Activated naive CD4-positive, alpha-beta T cell (primary cell): ENCODE measurements at places on chromosomes 2 and 18.

DNA sequence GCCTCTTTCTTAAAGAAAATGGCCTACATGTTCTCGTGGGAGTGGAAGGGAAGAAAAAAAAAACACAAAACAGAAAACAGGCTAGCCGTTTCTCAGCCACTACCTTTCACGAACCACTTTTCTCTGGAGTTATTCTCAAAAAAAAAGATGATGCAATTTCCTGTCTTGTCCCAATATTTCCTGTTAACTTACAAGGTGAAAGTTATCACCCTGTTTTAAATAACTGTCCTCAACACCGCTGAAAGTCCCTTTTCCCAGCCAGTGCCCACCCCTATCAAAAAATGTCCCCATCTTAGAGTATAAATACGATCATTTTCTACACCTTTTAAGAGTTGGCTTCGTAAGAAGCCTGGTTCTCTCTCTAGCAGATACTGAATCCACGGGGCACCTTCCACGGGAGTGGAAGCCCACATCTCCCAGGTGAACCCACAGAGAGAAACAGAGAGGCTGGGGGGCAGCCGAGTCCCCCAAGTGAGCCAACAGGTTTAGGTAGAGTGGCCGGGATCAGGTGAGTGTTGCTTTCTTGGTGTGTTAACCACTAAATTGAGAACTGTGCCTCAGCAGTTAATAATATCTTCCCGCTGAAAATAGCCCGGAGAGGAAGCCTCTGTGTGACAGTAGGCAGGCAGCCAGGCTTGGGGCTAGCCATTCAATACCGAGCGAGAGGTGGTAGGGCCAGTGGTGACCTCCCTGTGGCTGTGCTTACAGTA, 15.9 kb downstream of the SMAD7 start:
- DNase-seq: no peak

DNA sequence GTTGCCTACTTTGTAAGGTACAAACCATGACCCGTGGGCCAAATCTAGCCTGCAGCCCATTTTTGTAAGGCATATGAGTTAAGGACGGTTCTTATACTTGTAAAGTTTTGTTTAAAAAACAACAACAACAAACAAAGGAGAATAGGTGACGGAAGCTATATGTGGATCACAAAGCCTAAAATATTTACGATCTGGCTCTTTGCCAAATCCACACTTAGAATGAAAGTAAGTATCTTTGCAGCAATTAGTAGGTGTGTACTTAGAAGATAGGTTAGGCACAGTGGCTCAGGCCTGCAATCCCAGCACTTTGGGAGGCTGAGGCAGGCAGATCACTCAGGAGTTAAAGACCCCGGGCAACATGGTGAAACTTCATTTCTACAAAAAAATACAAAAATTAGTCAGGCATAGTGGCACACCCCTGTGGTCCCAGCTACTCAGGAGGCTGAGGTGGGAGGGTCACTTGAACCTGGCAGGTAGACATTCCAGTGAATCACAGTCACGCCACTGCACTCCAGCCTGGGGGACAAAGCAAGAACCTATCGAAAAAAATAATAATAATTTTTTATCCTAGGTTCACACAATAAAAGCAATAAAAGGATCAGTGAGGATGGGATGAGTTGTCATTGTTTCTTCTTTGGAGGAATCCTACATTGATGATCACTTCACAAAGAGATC, 57.8 kb upstream of the CTAGE1 start:
- DNase-seq: no peak

- no peak for DNase-seq
These were observed 39.7 kb upstream of the SEMA4C start for GRCh38 chr2:96909611-96910021.

GRCh38 chr18:30439174-30439573, 603.4 kb downstream of the DSC3 start:
- no peak for DNase-seq

DNA sequence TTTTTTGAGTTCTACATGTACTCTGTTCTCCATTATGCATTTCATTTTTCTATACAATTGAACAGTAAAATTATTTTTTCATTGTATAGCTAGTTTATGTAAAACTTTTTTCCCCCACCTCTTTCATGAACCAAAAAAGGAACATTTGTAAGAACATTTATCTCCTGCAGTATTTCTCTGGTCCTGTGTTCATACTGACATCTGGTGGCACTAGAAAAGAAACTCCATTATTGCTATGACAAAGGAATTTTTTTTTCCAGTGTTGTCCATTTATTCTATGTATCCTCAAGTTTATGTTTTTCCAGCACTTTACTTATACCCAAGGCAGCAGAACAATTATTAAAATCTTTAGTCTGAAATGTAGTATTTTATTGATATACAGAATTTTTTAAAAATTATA, 27.4 kb upstream of the CHAC2 start:
- no peak for DNase-seq

- no peak for DNase-seq
These were observed 8.0 kb upstream of the COX7A2L start for GRCh38 chr2:42368817-42369531.

- no peak for DNase-seq
These were observed 141.0 kb upstream of the KCTD1 start for GRCh38 chr18:26689226-26689879.

DNA sequence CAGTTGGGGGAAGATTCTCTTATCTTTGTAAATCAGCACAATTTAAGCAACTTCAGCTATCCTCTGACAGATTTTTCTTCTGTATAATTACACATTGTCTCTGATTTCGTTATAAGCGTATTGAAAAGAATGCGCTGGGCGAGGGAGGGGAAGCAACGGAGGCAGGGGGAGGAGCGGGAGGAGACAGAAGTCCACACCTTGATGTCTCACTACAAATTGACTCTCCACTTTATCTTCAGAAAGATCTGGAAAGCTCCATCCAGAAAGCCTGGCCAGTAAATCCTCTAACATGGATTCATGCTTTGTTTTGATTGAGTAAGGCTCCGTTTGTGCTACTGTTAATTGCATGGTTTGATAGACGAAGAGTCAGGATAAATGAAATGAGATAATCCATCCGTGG, 76.6 kb downstream of the SMIM21 start:
- no peak for DNase-seq

GRCh38 chr2:201668402-201668910, 25.2 kb upstream of the TMEM237 start:
- no peak for DNase-seq

DNA sequence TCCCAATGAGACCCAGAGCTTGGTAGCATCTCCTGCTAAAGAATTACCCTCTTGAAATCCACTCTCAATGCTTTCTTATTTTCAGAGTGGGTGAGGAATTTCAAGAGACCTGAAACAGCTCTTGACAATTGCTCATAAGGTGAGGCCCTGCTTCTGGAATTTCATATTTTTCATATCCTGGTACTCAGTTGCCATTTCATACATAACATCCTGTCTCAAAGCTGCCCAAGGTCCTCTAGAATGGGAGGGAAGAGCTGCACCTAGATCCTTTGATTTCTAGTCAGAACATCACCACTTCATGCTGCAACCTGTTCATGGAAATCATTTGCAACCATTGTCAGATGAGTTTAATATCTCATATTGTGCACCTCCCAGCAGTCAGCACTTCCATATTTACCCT, 404.8 kb upstream of the GALNT5 start:
- no peak for DNase-seq

DNA sequence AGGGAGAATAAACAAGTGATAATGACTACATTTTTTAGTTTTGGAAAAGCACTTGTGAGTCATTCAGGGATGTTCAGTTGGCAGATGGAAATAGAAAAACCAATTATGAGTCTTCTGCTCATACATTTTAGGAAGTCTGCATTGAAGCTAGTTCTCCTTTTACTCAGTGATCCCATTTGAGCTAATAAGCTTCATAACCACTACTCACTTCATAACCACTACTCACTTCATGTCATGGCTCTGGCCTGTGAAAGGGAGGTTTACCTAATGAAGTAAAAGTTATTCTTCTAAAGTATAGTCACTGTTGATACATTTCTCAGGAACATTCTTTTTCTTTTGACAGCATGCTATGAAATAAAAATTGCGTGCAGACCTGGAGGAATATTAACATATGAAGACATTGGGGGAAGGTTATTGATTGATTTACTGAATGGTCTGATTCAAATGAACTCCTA, 948.7 kb downstream of the TSN start:
- DNase-seq: no peak

DNA sequence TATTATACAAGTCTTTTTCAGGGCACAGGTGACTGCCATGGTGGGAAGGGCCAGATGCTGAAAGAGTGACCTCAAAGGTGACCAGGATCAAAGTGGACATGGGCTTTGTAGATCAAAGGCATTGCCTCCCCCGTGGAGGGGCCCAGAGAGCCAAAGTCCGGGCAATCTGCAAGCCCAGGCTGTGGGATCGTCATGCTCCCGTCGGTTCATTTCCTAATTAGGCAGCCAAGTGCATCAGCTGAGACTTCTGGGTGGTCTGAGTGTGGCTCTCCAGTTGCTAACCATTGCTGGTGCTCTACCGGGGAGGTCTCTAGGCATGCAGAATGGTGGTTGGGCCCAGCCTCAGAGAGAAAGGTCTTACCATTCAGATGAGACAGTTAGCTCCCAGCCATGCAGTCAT, 61.6 kb downstream of the TRIB2 start:
- no peak for DNase-seq

- no peak for DNase-seq
These were observed 172.4 kb upstream of the KCNH7 start for GRCh38 chr2:163011000-163011399.

GRCh38 chr2:56806924-56807323, 623.1 kb downstream of the CCDC85A start:
- DNase-seq: no peak

DNA sequence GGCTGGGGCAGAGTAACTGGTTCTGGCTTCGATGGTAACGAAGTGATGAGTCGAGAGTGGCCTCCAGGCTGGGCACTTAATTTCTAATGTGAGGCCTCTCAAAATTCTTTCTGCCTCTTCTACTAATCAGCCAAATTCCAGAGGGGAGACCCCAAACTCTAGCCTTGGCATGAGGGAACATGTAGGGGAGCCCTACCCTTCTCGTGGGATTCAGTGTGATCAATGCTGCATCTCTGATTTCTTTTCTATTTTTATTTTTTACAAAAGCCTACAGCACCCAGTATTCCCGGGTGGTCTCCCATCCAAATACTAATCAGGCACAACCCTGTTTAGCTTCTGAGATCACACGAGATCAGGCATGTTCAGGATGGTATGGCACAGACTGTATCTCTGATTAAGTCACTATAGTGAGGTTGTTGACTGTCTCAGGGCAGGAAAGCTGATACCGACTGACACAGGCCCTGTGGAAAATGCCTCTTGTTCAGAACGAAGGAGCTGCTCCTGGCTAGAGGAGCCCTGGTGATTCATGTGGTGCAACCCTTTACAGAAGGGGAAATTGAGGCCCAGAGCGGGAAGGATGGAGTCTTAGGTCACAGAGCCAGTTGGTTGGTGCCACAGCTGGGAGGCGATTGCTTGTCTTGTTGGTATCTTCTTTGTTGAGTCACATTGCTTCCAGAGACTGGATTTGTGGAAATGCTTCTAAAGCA, 126.3 kb upstream of the HS6ST1 start:
- no peak for DNase-seq

DNA sequence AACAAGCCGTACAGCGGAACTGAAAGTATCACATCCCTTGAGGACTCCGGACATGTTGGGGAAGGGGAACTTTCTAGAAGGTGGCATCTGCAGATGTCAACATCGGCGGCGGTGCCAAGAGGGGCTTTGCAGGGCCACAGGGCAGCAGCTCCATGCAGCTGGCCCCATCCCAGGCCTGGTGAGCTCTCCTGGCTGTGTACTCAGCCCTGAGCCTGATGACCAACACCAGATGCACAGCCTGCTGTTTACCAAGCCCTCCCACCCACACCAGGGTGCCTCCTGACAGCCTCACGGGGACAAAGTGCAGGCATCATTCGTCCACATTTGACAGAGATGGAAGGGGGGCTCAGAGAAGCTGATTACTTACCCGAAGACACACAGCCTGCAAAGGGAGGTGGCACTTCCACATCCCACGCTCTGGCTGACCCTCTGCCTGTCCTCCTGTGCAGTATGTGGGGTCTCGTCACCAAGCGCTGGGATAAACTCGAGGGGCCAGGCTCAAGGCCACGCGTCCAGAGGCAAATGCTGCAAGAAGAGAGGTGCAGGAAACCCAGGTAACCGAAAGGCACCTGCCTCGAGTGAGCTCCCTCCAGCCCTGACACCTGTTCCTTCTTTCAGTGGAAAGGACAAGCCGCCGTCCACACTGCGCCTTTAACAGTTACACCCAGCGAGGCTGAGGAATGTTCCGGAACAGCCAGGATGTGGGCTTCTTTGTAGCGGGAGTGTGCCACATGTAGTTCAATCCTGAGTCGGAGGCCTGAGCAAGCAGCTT, 69.0 kb upstream of the ASAP2 start:
- no peak for DNase-seq

DNA sequence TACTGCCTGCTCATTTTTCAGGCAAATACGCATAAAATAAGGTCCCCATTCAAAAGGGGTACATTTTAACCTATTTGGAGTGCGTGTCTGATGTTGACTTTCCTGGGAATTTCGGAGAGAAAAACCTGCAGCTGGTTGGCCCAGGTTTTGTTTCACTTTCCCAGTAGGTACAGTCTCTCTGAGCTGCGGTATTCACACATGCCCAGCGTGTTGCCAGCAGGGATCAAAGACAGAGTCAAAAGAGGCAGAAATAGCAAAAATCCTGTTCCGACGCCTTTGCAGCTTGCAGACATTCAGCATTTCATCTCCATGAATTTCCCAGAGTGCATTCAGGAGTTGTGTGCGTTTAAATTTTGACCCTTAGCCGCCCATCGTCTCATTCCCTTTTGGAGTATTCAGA, 855.4 kb upstream of the CELF4 start:
- DNase-seq: no peak

DNA sequence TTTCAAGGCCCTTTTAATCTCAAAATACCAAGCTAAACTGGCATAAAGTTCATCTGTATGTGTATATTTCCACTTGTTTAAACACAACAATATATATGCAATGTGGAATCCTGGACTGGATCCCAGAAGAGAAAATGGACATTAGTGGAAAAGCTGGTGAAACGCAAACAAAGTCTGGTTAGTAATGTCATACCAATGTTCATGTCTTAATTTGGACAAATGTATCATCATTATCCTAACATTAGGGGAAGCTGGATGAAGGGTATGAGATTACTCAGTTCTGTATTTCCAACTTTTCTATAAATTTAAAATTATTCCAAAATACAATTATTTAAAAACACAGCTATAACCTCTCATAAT, 3.8 kb downstream of the SP3 start:
- no peak for DNase-seq

DNA sequence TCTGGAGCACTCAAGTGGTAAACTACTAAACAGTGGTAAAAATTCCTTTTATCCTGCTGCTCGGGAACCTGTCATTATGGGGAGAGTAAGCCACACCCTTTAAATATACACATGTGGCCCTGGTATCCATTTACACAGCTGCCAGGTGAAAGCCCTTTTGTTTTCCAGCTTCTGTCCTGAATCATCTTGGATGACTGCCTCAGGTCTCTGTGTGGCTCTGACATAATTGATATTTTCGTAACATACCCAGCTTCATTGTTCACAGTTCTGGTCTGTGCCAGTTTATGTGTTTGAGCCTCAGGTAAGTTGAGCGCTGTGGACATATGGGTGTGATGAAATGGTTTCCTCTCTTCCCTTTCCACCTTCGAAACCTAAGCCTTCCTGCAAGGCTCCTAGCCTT, 15.7 kb upstream of the TTC39C start:
- DNase-seq: no peak

- DNase-seq: no peak
These were observed 168.1 kb downstream of the TRIB2 start for GRCh38 chr2:12884713-12885282.

GRCh38 chr18:48871391-48872166, 79.2 kb downstream of the SMAD7 start:
- no peak for DNase-seq
